ENCODE measurements at places on chromosomes 3 and 15.

DNA sequence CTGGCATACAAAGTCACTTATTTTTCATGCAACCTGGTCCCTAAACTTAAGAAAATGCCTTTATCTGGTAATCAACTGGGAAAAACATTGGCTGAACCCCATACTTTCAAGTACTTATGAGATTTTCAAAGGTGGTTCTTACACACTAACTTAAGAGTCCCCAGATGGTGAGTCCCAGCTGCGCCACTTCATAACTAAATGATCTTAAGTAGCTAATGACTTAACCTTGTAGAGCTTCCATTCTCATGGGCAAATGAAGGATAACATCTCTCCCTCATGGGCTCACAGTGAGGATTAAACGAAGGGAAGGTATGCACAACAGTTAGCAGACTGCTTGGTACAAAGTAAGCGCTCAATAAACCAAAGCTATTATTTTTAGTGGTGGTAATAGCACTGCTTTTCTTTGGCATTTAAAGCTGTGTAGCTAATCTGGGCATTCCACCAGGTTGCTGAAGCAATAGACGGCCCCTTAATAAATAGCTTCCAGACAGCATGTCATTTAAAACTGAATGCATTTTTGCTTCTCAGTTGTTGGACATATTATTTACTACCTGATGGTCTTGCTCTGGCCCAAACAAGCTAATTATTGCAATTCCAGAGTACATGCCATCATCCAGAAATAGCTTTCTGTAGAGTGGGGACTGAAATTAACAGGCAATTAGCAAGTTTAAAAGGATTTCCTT lies 55.4 kb downstream of the LIPC start:
- DNase-seq, result no peak

DNA sequence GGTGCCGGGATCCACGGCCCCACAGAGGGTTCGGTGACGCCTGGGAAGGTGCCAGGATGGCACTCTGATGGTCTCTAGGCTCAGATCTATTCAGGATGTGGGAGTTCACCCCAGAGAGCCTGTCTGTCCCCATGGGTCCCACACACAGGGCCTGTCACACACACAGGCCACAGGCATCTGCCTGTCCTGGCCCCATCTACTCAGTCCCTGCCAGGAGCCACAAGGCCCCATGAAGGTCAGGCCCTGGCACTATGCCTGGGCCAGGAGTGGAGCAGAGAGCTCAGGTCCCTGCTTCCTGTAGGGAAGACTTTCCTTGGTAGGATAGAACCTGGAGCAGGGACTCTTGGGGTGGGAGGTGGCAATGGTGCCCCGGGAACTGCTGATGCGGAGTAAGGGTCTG lies 49.0 kb upstream of the FURIN start:
- no peak for DNase-seq

GRCh38 chr3:99242271-99242670 lies 340.8 kb upstream of the DCBLD2 start:
- no peak for DNase-seq

- DNase-seq, result no peak
Measured at GRCh38 chr3:44969154-44969827, 6.7 kb downstream of the ZDHHC3 start.

DNA sequence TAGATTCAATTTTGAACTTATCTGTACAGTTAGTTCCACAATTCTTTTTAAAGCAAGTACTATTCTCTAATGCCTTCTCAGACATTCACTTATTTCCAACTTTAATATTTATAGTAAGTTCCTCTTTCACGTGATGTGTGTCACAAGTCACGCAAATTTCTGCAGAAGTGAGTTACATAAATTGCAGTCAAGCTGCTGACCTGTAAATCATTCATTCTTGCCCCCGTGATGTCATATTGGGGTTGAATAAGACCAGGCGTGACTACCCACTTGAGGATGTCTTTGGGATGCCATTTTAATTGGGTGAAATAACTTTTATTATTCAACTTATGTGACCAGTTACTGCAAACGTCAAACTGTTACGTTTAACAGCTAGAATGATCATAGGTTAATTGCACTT lies 15.1 kb downstream of the PPARG start:
- no peak for DNase-seq

GRCh38 chr3:146386936-146387335 lies 82.4 kb downstream of the PLSCR2 start:
- no peak for DNase-seq

DNA sequence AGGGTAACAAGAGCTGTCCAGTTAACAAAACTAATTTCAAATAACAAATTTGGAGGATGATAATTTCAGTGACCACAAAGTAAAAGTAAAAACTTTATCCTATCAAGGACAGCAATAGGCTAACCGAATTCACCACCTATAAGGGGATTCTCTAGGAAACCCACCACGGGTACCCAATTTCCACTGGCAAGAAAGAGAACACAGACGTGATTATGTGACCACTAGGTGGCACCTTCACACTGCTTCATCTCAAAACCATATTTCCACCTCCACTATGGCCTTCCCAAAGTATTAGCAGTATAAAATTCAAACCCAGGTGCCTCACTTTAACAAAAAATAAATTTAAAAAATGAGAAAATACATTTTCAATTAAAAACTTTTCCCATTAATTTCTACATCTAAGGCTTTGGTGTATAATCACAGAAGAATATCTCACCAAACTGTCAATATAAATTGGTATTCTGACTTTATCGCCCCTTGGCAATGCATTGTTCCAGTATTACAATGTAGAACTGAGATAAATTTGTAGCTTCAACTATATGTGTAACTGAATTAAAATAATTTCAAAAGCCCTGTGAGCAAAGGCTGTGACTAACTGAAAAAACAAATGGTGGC lies 96.5 kb downstream of the FSIP1 start:
- DNase-seq, result peak; percentile 39

- peak; percentile 59 for DNase-seq
Measured at GRCh38 chr3:31918179-31919150, 62.6 kb downstream of the OSBPL10 start.
